ENCODE measurements at places on chromosomes 11 and 22.

- DNase-seq = no peak
These were observed 185.1 kb upstream of the MTNR1B start for GRCh38 chr11:92784331-92784730.

- DNase-seq = no peak
These were observed 14.4 kb downstream of the MUC5AC start for GRCh38 chr11:1171985-1172728.

DNA sequence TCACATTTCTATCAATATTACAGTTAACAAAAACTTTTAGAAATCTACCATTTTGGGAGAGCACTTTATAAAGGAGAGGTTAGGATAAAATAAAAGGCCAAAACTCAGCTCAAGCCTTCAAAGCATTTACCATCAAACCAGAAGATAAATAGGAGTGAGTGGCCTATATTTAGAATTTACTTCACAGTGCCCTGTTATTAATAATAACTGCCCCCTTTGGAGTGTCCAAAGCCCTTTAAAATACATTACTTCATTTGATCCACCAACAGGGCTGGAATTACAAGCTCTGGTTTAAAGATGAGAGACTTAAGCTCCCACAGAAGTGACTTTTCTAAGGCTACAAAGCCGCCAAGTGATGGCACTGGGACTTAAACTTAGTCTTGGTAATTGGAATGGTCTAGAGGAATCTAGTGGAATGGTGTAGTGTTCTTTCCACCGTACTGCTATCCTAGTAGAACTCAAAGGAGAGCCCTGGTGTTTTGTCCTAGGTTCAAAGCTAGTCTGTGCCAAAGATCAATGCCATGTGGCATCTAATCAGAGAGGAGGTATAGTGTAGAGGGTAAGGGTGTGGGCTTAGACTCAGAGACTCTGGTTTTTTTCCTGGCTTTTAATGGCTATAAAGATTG, 21.2 kb upstream of the MTMR3 start:
- no peak for DNase-seq

DNA sequence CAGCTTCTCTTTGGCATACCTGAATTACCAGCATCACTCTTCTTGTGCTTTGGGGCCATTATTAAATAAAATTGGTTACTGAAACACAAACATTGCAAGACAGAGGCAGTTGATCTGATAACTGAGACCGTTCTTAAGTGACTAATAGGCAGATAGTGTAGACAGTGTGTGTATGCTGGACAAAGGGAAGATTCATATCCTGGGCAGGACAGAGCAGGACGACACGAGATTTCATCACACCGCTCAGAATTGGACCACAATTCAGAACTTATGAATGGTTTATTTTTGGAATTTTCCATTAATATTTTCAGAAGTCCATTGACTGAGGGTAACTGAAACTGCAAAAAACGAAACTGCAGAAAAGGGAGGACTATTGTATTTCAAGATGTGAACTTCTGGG, 68.6 kb downstream of the LDLRAD3 start:
- DNase-seq = peak; percentile 70

DNA sequence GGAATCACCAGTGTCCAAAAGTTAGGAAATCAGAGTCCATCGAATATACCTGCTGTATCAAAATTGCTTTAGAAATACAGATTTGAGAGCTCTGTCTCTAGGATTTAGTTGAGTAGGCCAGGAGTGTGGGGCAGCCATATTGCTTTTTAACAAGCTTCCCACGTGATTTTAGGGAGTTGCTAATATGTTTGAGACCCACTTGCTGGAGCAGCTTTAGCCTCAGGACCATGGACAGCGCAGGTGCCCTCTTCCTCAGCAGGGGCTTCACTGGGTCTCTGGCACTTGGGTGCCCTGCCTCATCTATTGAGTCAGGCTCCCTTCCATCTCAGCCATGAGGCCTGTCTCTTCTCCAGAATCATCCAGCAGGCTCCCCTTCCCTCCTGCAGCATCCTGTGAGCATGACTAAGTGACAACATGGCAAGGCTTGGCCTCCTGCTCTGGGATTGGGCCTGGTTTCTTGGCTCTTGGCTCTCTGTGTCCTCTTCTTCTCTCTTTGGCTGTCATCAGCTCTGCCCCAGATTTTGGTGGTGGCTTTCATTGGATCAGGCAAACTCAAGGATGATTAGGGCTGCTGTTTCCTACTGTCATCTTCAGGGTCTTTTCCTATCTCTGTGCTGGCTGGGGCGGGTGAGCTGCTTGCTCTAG, 70.0 kb downstream of the SGSM1 start:
- DNase-seq = peak; percentile 40

GRCh38 chr11:24496386-24496735, 492 bp upstream of the LUZP2 start:
- no peak for DNase-seq

DNA sequence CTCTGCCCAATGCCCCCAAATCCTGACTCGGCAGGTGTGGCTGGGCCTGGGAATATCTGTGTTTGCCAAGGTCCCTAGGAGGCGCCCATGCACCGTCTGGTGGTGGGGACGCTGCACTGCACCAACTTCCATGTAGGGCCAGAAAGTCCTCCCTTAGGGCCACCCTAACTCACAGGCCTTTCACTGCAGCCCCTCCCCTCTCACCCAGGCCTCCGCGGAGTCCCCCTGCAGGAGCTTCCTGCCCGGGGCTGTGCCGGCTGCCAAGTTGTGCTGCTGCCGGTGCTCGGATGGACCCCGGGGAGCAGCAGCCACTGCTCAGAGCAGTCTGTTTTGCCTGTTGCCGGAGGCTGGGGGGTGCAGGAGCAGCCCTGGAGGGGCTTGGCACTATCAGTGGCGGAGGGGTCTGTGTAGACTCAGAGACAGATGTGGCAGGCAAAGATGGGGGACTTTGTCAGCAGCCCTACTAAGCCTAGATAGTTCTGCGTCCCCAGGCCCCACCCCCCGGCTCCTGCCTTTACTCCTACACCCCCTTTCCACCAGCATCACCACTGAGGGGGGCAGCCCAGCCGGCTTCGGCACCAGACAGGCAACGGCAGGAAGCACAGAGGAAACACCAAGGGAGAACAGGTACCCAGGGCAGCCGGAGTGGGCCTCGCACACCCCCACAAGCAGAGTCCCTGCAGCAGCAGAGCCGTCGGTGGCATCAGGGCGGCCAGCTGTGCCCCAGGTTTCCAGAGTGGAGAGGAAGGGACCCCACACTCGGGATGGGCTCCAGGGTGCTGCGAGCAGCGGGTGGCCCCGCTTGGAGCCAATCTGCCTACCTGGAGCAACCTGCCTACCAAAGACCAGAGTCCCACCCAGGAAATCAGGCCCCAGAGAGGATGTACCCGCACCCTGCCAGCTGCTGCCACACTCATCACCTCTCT, 124.3 kb downstream of the TRIM29 start:
- DNase-seq = peak; percentile 33

GRCh38 chr22:38132136-38132535, 21.7 kb upstream of the BAIAP2L2 start:
- DNase-seq = no peak

DNA sequence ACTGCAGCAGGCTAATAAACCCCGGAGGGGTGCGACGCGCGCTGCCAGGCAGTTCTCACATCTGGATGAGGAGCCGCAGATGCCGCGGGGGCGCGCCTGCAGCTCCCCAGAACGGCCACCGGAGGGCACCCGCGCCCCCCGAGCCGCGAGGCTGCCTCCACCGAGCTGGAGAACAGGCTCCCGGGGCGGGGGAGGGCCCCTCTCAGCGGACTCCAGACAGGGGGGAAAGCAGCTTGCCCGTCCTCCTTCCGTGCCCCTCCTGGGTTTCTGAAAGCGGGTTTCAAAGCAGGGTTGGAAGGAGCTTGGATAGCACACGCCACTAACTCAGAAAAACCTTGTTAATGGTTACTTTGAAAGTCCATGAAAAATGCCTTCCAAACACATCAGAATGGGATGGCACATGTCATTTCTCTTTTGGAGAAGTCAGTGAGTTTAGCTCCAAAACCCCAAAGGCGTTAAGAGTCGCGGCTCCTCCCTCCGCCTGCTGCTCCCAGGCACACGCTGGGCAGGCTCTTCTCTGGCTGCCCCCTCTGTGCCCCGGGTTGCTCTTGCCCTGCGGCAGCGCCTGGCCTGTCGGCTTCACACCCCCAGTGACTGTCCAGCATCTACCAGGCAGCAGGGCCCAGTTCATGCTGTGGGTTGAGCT, 317.8 kb downstream of the NTM start:
- DNase-seq = peak; percentile 42

DNA sequence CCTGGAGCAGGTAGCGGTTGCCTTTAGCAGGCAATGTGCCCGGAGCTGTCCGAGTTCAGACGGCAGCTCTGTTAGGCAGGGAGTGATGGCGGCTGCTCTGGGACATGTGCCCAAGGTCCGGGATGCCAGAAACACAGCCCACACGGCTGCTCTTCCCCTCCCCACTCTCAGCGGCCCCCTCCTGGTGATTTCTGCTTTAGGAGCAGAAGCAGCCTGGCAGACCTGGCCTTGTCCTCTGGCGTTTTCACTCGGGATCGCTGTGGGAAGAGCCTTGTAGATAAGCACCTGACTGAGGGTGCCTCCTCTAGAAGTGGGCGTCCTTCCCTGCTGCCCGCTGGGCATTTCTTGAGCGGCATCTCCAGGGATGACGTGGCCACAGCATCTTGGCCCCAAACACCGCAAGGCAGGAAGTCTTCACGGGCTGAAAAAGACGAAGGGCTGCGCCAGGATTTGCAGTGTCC, 392.2 kb downstream of the TBC1D22A start:
- DNase-seq = peak; percentile 44

DNA sequence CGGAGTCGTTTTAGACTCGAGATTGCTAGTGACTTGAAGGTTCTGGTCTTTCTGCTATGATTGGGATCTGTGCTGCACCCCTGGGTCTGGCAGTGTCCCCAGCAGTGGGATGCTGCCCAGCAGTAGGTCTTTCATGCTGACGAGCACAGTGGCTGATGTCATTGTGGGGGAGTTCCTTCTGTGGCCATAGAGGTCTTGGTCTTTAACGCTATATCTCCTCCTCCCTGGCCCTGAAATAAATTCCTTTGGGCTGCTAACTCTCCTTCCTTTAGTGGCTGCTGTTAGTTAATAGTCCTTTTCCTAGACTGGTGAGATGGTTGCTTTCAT, 136.3 kb downstream of the TEAD1 start:
- DNase-seq = peak; percentile 84

DNA sequence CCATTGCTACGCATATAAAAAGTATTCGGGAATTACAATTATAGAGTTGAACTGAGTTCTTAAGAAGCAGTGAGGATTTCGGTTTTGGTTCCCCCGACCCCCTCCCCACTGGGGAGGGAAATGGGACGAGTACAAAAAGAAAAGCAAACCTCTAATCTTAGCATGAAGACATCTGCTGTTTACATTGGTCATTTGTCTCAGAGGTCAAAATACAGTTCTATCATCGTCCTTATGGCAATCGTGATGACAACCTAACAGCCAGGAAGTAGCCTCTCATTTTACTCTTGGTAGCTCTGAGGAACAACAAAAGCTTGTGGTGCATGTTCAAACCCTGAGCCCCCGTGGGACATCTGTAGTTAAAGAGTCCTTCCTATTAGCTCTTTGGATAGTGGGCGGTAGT, 3.2 kb upstream of the PRSS23 start:
- DNase-seq = no peak

DNA sequence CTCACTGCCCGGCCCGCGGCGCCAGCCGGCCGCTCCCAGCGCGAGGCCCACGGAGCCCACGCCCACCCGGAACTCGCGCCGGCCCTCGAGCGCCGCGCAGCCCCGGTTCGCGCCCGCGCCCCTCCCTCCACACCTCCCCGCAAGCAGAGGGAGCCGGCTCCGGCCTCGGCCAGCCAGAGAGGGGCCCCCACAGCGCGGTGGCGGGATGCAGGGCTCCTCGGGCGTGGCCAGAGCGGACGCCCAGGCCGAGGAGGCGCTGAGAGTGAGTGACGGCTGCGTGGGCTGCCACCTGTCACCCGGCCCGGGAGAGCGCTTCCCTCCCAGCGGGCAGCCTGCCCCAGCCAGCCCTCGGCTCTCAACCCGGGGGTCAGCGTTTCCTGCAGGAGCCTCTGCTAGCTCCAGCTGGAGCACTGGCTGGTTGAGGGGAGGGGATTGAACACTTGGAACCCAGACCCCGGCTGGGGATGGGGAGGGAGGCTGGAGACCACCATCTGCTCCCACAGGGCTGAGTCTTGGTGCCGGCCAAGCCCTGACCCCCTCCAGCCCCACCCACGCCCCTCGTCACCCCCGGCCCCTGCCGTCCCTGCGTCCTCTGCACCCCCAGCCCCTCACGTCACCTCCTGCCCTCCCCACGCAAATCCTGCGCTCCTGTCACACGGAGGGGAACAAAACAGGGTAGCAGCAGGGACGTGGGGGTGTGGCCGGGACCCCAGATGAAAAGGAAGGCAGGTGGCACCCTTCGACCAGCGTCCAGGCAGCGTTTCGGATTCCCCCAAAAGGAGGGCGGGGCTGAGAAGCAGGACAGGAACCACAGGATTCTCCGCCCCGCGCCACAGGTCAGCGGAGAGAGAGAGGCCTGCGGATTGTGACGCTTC, 157.0 kb downstream of the BRD1 start:
- DNase-seq = no peak

DNA sequence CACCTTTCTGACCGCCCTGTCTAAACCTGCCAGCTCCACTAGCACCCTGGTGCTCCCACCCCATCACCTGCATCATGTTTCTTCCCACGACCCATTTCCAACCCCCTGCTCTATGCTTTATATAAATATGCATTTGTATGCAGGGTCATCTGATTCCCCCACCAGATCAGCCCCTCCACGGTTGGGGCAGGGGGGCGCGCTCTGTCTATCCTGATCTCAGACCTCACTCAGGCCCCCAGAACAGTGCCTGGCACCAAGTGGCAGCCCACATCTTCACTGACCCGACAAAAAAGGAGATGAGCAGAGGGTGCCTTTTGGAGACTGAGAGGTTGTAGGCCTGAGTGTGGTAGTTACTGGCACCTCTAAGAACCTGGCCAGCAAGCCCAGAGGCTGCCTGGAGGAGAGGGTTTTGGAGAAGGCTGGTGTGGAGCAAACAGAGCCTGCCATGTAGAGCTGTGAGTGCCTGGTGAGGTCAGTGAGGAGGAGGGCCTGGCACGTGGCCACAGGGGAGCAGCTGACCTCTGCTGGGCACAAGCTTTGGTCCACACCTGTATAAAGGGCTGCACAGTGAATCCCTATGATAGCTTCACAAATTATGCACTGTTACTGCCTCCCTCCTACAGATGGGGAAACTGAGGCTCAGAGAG, 86.3 kb upstream of the RTL6 start:
- no peak for DNase-seq

- no peak for DNase-seq
These were observed 132.8 kb downstream of the CRYBB2 start for GRCh38 chr22:25352294-25352680.

DNA sequence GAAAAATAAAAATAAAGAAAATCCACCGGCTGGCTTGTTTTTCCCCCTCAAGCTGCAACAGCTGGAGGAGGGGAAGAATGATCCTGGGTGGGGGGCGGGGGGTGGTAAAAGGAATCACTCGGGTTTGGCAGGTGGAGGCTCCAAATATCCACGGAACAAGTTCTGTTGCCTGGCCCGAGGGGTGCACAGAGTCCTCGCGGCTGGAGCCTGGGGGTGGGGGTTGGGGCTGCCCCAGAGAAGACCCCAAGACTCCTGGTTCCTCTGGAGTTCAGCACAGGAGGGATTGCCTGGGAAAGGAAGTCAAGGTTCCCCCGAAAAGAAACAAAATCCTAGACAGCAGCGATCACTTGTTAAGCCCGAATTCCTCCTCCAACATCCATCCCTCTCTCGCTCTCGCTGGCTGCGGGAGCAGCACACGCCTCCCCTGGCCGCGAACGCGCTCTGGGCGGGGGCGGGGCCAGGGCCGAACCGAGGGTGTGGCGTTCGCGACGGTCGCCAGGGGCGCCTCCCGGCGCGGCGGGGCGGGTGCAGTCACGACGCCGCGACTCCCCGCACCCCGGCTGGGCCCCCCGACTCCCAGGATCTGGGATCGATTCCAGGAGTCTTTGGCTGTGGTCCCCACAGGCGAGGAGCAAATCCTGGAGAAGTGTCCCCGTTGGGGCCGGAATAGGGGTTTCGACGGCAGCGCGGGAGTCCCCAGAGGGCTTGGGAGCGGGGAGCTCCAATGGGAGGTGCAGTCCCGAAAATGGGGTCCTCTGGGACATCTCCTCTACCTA, at the start of gene KCNA4:
KCNA4 (minus strand) TSS at position 443 of the 776 bp plus-strand sequence. CDS start 4,352 bp downstream, outside the sequence.
- DNase-seq = no peak
